ENCODE measurements at places on chromosomes 2 and 18.

- DNase-seq = no peak
Measured at GRCh38 chr2:3265981-3266924, 111.4 kb downstream of the EIPR1 start.

- DNase-seq = peak; percentile 41
Measured at GRCh38 chr2:25042321-25043240, 705 bp downstream of the EFR3B start.

GRCh38 chr2:12987246-12987645 lies 270.5 kb downstream of the TRIB2 start:
- no peak for DNase-seq

- DNase-seq = no peak
Measured at GRCh38 chr18:27983780-27984179, 193.2 kb downstream of the CDH2 start.

GRCh38 chr2:102502576-102502975 lies 29.6 kb downstream of the SLC9A4 start:
- DNase-seq = no peak

DNA sequence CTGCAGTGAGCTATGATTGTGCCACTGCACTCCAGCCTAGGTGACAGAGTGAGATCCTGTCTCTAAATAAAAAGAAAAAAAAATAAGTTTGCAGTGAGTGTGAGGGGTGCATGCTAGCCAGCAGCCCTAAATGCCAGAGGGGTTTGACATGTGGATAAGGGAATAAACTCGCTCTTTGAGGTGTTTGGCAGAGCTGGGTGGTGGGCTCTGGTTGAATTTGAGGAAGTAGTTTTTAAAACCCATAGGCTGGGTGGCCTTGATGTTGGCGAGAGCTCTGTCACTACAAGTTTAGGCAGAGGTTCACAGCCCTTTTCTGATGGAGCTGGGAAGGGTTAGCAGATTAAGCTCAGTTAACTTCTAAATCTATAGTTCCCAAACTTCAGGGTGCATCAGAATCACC lies 3.1 kb downstream of the ANXA4 start:
- no peak for DNase-seq

- no peak for DNase-seq
Measured at GRCh38 chr2:39232141-39232540, 11.6 kb downstream of the CDKL4 start.

DNA sequence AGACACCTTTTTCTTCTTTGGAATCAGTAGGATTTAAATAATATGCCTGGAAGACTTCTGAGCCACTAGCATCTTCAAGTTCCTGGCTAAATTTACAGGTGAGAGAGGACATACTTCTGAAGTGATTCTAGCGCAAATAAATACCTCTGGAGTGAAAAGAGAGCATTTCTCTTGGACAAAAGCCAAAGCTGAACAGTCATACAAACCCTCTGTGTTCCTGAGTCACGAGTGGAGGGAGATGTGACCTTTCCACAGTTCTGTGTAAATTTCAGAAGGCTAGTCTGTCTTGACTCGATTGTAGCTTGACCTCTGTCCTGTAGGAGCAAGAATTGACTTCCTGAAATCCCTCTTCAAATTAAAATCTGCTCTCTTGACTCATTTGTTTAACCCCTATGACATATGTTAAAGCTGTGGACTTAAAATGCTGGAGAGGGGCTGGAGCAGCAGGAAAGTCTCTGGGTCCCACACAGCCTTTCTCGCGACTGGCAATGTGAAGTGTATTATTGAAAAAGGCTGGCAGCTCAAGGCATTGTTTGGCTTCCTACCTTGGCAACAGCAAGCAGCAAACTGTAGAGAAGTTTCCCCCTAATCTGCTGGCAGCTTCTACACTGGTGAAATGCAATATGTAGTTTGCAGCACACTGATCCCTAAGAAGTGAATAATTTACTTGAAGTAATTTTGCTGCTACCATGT lies 79.6 kb upstream of the GCFC2 start:
- DNase-seq = peak; percentile 36

DNA sequence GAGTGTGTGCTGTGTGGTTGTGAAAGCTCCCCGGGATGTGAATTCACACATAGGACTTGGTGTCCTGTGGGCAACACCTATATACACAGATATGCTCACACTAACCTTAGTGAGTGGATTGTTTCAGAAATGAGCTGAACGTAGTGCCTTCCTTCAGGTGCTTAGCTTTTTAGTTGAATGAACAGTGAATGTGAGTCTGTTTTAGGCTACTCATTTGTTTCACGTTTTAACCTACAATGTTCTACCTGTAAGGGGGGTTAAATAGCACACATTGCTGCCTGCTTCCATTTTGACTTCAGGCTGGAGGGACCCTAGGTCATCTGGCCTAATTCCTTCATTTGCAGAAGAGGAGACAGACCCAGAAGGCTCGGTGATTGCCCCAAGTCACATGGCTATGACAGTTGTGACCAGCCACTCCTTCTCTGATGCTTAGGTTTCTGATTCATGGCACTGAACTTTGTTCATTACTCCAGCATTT lies 1.0 kb downstream of the PLEK start:
- no peak for DNase-seq

GRCh38 chr2:237549216-237549615 lies 17.2 kb upstream of the PRLH start:
- DNase-seq = no peak

- no peak for DNase-seq
Measured at GRCh38 chr18:38751898-38752297, 1186.3 kb upstream of the CELF4 start.

- DNase-seq = no peak
Measured at GRCh38 chr2:174240097-174240496, 8.2 kb downstream of the OLA1 start.

- DNase-seq = no peak
Measured at GRCh38 chr2:5798084-5798483, 105.9 kb downstream of the SOX11 start.

GRCh38 chr2:112841295-112842044 lies 4.9 kb upstream of the IL1B start:
- no peak for DNase-seq

DNA sequence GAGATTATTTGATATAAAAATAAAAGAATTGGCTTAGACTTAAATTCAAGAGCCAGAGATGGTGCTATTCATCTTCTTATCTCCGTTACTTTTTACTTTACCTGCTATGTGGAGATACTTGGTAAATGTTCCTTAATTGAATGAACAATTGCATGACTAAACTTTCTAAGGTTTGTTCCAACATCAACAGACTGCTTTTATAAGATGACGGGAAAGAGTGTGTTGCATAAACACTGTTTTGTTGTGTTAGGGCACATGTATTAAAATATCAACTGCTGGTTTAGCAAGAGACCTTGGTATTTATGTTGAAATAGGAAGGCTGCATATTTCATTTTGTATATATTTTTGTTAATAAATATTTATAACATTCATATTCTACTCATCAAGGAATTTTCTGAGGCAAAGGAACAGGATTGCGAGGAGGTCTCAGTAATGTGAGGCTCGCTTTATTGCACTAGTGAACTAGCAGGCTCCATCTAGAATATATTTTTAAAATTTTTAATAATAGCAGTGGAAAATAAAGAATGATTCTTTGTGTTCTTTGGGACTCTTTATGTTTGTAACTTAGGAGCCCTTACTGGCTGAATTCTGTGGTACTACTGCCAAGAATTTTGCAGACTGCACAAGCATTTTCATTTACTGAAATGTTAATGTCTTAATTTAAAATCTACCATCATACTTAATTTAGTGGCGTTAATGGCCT lies 10.7 kb upstream of the NFE2L2 start:
- DNase-seq = no peak

DNA sequence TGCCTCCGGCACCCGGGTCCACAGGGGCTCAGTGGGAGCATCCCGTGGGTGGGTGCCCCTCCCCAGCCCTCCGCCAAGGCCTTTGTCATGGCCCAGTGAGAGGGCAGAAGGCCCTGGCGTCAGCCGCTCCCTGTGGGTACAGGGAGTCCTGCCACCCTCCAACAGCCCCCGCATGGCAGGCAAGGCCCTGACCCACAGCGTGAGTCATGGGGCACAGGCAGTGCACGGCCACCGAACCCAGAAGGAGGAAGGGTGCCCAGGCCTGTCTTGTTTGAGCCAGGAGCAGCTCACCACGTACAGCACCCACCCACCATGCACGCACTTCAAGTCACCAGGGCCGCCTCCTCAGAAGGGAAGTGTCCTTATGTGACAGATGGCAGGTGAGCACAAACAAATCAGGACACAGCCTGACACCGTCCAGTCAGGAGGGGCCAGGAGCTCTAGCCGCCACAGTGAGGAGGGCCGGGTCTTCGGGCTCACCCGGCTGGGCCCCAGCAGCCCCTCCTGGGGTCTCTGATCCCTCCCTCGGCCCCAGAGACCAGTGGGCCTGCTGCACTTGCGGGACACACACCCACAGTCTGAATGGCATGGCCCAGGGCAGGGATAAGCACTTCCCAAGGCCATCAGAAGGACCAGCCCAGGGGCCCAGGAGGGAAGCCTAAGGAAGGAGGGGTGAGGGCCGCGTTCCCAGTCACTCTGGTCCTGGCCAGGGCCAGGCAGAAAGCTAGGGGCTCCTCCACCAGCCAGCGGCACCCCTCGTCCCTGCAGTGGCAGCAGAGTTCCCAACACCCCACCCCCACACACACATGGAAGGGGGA lies 25.8 kb downstream of the BIN1 start:
- DNase-seq = no peak

GRCh38 chr2:1137913-1138391 lies 187.3 kb downstream of the SNTG2 start:
- no peak for DNase-seq

DNA sequence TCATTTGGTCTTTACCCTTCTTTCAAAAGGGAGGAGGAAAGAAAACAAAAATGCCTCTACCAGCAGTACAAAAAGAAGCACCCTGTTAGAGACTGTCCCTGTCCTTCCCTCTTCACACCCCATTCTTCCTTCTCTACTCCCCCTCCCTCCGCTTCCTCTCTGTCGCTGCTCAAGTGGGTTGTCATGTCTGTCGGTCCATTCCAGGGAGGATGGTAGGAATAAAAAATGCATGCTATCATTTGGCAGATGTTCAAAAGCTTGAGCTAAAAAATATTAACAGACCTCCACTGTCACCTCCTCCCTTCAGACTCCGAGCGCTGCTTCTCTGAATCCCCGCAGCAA lies 482.0 kb downstream of the BCL11A start:
- no peak for DNase-seq

GRCh38 chr18:73924836-73925235 lies 222.8 kb downstream of the FBXO15 start:
- no peak for DNase-seq

GRCh38 chr18:12960853-12961397 lies 13.1 kb downstream of the SEH1L start:
- DNase-seq = peak; percentile 11

GRCh38 chr2:33321236-33321771 lies 155.1 kb upstream of the RASGRP3 start:
- no peak for DNase-seq

DNA sequence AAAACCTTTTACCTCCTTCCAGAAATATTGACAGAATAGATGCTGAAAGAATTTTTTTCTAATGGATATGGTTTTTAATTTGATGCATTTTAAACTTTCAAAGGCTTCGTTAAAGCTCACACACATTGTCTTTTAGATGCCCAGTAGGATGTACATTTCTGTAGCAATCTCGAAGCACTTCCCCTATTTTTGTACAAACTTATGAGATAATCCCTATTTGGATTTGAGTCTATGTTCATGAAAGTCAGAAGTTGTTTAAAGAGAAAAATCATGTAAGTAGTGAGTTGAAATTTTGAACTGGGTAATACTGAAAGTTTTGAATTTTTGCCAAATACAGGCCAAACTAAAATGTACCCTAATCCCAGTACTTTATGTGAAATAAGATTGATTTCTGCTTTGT lies 38.1 kb upstream of the MMADHC start:
- DNase-seq = no peak

- DNase-seq = peak; percentile 43
Measured at GRCh38 chr2:199818026-199818425, 33.0 kb downstream of the FTCDNL1 start.

GRCh38 chr2:74063486-74063885 lies 78.8 kb downstream of the TET3 start:
- DNase-seq = no peak

- DNase-seq = peak; percentile 57
Measured at GRCh38 chr2:9207641-9208311, 1.2 kb downstream of the ASAP2 start.

- DNase-seq = no peak
Measured at GRCh38 chr2:74689671-74690070, 35.6 kb downstream of the SEMA4F start.

GRCh38 chr18:61831071-61831470 lies 61.7 kb downstream of the RNF152 start:
- no peak for DNase-seq

DNA sequence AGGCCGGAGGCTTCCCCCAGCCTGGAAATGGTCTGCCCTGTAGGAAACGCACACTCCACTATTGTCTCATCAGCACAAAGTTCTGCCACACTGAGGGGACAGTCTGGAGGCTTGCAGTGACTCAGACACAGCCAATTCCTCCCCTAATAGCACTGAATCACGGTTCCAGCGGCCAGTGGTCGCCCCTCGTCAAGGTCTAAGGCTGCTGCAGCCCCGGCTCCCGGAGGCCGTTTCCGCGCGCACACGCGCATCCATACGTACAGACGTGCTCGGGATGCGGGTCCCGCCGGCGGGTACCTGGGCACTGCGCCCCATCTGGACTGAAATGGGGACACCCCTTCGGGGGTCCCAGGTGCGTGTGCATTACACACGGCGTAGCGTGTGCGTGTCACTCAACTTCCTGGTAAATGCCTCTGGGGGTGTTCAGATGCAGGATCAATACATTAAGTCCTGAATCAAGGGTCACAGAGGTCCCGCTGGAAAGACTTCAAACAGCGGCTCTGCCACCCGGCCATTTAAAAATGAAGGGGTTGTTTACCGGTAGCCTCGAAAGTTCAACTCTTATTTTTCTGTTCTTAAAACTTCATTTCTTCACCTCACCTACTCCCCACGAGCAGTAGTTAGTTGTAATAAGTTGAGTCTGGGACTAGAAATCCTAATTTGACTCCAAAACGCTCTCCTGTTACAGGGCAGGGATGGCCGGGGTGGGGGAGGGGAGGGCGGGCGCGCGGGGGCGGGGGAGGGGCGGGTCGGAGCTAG lies 572 bp upstream of the ZNF516 start:
- DNase-seq = peak; percentile 36

DNA sequence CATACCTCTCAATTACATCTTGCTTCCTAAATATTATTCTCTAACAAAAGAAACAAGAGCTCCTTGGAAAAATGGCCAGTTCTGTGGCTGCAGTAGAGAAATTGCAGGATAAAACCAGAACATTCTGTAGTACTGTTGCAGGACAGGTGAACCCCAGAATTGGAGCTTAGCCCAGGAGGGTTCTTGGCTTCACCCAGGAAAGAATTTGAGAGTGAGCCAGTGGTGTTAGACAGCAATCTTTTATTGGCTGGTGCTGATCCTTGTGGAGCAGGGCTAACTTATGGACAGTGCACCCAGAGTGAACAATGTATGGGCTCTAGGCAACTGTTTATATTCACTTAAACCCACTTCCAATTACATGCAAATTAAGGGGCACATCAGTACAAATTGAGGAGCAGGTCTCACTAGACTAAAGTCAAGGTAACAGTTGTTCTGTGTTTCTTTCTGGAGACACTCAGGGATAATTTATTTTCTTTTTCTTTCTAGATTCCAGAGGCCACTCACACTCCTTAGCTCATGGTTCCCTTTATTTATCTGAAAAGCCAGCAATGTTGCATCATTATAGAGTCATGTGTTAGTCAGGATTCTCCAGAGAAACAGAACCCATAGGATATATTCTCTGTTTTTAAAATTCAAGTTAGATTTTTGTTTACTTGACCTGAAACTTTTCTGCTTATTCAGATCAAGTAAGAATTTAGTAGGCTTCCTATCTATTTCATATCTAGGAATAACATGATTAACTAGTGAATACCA lies 348.1 kb downstream of the CCDC85A start:
- DNase-seq = no peak

- DNase-seq = no peak
Measured at GRCh38 chr2:71932037-71932779, 215.5 kb downstream of the CYP26B1 start.
